ENCODE measurements at places on chromosomes 16 and 17.

- DNase-seq, result no peak
These were observed 21.0 kb upstream of the FLCN start for GRCh38 chr17:17258011-17258410.

GRCh38 chr17:14886200-14886739 lies 378.9 kb downstream of the PMP22 start:
- DNase-seq, result peak; percentile 72

DNA sequence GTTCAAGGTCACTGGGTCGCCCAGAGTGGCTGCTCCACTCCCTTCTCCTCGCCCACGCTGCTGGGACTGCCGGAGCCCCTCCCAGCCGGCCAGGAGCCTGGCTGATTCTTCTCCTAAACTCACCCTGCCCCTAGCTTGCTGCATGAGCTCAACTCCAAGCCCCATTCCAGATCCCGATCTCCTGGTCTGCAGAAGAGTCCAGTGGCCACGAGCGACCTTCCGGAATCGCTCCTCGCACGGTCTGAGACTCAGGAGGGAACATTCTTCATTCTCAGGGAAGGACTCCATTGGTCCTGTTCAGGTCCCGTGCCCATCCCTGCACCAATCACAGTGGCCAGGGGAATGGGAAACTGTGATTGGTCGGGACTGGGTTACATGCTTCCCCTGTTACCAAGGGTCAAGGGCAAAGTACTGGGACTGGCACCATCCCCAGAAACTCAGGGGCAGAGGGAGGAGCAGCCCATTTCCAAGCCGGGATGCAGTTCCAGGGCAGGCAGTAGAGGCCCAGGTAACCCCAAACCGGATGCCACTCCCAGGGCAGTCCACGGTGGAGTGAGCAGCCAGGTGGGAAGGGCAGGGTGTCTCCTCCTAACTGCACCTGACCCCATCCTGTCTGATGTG lies 24.5 kb upstream of the CIBAR2 start:
- no peak for DNase-seq

DNA sequence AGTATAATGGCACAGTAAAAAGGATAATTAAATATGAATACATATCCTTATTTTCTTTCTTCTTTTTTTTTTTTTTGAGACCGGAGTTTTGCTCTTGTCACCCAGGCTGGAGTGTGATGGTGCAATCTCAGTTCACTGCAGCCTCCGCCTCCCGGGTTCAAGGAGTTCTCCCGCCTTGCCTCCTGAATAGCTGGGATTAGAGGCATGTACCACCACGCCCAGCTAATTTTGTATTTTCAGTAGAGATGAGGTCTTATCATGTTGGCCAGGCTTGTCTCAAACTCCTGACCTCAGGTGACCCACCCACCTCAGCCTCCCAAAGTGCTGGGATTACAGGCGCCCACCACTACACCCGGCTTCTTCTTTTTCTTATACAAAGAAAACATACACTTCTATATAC lies 12.0 kb downstream of the GABARAPL2 start:
- DNase-seq, result no peak

- DNase-seq, result no peak
These were observed 7.9 kb downstream of the STAC2 start for GRCh38 chr17:39217734-39218369.

DNA sequence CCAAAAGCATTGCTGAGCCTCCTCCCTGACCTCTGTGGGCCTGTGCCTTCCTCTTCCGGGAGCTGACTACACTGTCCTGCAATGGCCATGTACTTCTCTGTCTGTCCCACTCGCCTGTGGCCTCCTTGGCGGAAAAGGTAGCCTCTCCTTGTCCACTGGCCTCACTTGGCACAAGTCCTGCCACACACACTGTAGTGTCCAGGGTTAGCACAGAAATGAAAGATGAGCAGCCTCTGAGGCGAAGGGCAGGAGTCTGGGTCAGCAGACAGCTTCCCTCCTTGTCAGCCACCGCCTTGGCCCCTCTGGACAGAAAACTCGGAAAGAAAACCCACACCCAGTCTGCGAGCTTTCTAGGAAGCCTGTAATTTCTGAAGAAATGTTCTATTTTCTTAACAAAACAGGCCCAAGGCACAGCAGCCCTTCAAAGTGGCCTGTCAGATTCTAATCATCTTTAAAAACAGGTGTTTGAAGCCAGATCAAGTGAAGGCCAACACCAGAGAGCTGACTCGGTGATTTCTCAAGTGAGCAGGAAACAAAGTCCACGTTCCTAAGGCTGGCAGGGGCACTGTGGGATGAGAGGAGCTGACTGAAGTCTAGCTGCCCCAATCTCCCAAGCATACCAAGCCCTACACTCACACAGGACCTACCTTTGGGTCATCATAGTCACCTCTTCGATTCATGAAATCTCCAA lies 67.2 kb downstream of the GTF3C1 start:
- no peak for DNase-seq

DNA sequence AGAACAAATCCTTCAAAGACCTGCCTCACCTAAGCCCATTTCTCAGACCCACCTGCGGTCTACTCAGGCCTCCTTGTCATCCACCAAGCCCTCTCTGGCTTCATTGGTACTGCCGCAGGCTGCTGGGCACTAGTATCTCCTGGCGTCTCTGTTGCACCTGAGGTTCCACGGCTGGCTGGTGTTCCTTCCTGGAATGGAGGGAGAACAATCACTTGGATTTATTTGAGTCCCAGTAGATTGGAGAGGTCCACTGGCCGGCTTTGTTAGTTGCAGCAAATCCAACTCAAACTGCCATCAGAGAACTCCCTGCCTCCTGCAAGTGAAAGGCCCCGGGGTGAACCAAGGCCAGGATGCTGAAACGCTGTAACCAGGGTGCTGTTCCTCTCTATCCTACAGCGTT lies 15.3 kb downstream of the MIS12 start:
- no peak for DNase-seq

DNA sequence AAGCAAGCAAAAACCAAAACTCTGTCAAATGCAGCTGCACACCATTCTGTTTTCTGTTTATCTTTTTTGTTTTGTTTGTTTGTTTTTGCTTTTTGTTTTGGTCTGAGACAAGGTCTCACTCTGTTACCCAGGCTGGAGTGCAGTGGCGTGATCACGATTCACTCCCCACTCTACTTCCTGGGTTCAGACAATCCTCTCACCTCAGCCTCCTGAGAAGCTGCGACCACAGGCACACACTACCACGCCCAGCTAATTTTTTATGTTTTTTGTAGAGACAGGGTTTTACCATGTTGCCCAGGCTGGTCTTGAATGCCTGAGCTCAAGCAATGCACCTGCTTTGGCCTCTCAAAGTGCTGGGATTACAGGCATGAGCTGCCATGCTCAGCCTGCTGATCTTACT lies 19.3 kb upstream of the SLFN13 start:
- DNase-seq, result no peak

- no peak for DNase-seq
These were observed 2.0 kb downstream of the WNK4 start for GRCh38 chr17:42782166-42783061.

- no peak for DNase-seq
These were observed 22.4 kb downstream of the RBL2 start for GRCh38 chr16:53456625-53457024.

- no peak for DNase-seq
These were observed 336.2 kb upstream of the PMFBP1 start for GRCh38 chr16:72508191-72508590.

GRCh38 chr17:64983708-64984107 lies 64.4 kb upstream of the LRRC37A3 start:
- DNase-seq, result no peak

GRCh38 chr16:14437426-14437825 lies 192.6 kb downstream of the PARN start:
- DNase-seq, result no peak

- DNase-seq, result peak; percentile 53
These were observed 81.9 kb downstream of the CA4 start for GRCh38 chr17:60231691-60232090.

- peak; percentile 64 for DNase-seq
These were observed 1.8 kb downstream of the ASGR1 start for GRCh38 chr17:7177191-7177953.

DNA sequence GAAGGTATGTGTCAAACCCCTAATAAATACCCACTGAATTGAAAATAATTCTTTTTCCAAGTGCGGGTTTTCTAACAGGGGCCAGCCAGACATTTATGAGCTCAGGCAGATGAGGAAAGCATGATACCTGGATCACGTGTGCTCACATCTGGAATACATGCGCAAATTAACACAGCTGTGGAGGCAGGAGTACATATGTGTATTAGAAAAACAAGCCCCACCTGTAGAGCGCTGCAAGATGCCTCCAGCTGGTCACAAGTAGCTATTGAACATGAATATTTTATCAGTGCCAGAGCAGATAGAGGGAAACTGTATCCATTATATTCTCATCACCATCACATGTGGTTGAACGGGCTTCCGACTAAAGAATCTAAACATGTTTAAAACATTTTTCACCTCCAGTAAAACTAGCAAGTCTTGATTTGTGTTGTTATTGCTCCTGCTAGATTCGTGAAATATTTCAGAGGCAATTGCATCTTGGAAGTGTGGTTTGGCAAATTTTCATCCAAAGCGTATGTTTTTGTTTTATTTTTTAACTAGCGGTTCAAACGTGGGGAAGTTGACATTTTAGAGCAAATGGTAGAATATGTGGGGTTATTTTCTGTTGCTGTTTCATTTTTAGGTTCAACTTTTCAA lies 482.8 kb downstream of the CDH13 start:
- no peak for DNase-seq

DNA sequence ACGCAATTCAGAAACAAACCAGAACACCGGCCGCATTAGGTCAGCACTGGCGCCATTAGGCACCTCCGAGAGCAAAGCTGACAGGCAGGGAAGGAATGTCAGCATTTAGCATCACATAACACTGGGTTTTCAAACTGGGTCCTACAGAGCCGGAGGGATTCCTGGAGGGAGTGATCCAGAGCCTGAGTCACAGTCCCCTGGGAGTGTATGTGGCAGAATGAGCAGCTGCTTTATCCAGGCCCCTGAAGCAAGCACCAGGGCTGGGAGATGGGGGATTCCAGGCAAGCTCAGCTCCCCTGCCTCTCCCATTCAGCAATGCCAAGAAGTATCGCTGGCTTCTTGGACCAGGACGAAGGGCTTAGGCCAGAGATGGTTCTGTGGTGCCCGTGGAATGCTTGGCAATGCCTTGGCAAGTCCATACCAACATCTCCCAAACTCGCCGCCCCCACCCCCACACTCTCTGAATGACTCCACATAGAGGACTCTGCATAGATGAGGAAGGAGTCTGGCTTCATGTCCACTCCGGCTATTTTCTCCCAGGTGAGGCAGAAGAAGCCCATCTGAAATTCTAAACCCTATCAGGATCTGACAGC lies 20.4 kb downstream of the GAS7 start:
- no peak for DNase-seq

- peak; percentile 70 for DNase-seq
These were observed 11.9 kb upstream of the TEDC2 start for GRCh38 chr16:2447920-2448583.

GRCh38 chr17:70521821-70522256 lies 352.5 kb downstream of the KCNJ2 start:
- DNase-seq, result no peak

DNA sequence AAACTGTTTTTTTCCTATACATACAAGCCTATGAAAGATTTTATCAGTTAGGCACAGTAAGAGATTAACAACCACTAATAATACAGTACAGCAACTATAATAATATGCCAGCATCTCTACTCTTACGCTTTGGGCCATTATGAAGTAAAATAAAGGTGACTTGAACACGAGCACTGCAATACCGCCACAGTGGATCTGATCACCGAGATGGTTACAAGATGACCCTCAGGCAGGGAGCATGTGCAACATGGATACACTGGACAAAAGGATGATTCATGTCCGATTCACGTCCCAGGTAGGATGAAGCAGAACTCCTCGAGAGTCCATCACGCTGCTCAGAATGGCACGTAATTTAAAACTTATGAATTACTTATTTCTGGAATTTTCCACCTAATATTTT lies 10.5 kb downstream of the PELP1 start:
- peak; percentile 33 for DNase-seq

DNA sequence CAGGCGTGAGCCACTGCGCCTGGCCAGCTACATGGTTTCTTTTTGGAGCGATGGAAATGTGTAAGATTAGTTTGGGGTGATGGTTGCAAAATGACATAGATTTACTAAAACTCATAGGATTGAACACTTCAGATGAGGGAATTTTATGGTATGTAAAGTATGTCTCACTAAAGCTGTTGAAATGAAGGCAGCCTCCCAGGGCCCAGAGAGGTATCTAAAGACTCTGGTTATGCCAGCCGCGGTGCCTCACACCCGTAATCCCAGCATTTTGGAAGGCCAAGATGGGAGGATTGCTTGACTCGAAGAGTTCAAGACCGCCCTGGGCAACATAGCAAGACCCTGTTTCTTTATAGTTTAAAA lies 254.9 kb downstream of the PARN start:
- DNase-seq, result no peak

DNA sequence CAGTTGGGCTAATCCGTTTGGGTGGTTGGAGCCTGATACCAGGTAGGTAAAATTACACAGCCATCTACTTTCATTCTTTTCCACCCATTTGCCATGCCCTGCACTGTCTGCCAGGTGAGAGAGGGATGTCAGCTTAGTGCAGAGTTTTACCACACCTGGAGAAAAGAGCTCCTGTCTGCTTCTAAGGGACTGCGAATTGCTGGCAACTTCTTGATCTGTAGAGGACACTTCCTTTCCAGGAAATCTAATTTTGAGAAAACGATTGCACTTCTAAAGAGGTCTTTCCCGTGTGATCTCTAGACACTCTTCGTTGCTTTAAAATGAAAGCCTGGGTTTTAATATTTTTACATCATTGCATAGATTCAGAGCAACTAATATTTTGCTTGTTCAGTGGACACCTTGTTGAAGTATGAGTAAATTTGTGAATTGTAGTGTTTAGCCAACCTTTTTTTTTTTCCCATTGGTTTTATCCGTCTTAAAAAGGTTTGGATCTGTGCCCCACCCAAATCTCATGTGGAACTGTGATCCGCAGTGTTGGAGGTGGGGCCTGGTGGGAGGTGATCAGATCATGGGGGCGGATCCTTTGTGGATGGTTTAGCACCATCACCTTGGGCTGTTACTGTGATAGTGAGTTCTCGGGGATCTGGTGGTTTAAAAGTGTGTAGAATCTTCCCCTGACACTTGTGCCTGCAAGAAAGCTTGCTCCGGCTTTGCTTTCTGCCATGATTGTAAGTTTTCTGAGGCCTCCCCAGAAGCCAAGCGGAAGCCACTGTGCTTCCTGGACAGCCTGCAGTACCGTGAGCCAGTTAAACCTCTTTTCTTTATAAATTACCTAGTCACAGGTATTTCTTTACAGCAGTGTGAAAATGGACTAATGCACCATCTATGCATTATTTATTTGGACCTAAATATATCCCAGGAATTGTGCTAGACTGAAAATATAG lies 104.6 kb downstream of the PRKCA start:
- no peak for DNase-seq

- peak; percentile 49 for DNase-seq
These were observed 961 bp downstream of the FGF11 start for GRCh38 chr17:7440113-7440833.
